ENCODE measurements at places on chromosomes 16 and 17. TPM values are rescaled to one million over a fixed set of nuclear protein-coding genes. Genes with fewer than 3 reads are reported as not detected.

DNA sequence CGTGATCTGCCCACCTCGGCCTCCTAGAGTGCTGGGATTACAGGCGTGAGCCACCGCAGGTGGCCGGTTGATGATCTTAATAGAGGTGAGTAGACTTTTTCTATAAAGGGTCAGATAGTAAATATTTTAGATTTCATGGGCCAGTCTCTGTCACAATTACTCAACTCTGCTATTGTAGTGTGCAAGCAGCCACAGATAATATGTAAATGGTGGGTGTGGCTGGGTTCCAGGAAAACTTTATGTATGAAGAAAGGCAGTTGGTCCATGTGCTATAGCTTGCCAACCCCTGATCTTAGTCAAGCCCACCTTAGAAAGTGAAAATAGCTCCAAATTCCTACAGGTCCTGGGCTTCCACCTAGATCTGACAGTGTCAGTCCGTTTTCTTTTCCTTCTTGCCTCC, 94.9 kb upstream of the PMFBP1 start:
- H3K4me1 ChIP-seq, result no peaks in the 10 kb centered on the region
- H3K27me3 ChIP-seq, result no peaks in the 10 kb centered on the region
- H3K36me3 ChIP-seq, result no peaks in the 10 kb centered on the region
- no peak overlapping the region for H3K4me3 ChIP-seq
- H3K27ac ChIP-seq, result no peak overlapping the region

DNA sequence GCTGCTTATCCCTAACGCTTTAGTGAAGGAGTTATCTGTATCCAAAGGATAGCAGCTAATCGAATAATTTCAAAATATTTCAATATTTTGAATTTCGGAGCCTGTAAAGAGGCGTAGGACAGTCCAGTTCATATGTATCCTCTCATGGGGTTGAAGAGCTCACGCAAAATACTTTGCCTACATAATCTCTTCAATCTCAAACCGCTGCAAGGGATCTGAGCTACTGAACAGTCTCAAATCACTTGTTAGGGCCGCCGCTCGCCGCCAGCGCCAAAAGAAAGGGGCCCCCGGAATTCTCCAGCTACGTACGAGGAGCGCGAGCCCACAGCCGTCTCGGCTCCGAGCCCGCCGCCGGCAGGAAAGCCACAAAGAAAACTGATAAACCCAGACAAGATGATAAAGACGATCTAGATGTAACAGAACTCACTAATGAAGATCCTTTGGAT, 601 bp upstream of the RFWD3 start:
- H3K27ac ChIP-seq, result peak overlapping the region; percentile 38
- peak; percentile 21 for DNase-seq
- H3K27me3 ChIP-seq, result no peaks in the 10 kb centered on the region
- peaks cover 11% of the 10 kb centered on the region for H3K36me3 ChIP-seq
- peak overlapping the region; percentile 75 for H3K4me3 ChIP-seq

DNA sequence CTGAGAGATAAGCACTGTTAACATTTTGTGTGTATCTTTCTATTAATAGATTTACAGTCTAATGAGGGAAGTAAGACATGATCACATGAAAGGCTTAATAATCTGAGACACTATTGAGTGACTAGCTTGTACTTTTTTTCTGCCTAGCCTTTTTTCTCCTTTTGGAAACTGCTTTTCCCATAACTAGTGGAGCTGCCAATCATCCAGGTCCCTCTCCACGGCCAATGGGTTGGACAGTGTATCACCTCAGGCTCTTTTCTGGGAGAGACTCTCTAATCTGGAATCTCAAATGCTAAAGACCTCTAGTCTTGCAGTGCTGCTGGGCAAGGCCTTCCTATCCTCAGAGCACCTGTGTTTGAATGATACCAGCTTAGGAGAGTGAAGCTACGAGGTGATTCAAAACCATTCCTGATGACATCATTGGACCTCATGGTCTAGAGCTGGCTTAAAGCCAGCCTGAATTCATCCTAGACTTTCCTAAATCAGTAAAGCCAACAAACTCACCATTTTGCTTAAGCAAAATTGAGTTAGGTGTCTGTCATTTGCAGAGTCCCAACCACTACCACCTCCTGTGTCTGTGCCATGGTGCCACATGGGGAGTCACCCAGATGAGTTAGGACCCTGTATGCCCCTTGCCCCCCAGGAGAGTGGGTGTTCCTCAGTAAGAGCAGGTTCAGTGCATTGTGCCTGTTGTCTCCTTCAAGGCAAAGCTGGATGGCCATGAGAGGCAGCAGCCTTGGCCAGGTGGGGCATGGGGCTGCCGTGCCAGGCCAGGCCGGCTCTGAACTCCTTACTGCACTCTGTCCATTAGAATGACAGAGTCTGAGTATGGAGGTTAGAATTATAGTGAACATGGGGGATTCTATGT, 62.9 kb downstream of the SPECC1 start:
- no peak overlapping the region for H3K27ac ChIP-seq
- H3K4me3 ChIP-seq, result no peak overlapping the region
- H3K36me3 ChIP-seq, result no peaks in the 10 kb centered on the region
- DNase-seq, result no peak

- DNase-seq, result no peak
- no peak overlapping the region for H3K4me3 ChIP-seq
- no peak overlapping the region for H3K27ac ChIP-seq
- H3K4me1 ChIP-seq, result no peaks in the 10 kb centered on the region
- no peaks in the 10 kb centered on the region for H3K27me3 ChIP-seq
Measured at GRCh38 chr17:44914148-44914547, 1.2 kb downstream of the GFAP start.

DPEP2 gene
- total RNA-seq, result 6.2 TPM

P2RX5 gene
- total RNA-seq, result 9.8 TPM

DNA sequence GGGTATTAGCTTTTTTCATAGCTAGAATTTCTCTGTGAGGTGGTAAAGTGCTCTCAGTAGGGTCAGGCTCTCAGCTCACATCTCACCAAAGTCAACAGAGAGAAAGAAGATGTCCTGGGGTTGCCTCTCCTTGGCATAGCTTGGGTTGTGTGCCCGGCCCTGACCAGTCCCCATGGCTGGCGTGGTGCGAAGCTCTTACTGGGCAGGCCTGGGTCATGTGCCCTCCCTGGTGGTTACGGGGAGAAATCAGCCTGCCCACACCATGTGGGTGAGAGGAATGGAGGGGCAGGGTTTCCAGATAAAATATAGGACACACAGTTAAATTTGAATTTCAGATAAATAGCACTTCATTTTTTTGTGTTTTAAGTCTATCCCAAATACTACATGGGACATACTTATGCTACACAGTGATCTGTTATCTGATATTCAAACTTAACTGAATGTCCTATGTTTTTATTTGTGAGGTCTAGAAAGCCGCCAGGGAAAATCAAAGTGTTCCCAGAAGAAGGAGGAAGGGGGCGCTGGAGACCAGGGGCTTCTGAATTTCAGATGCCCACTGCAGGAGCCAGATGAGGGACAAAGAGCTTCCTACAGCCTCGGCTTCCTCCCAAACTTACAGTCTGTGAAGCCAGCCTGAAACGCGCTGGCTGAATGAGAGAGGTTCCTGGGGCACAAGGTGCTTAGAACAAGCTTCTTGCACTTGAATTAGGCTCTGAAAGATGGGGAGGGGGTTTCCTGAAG, 45.4 kb downstream of the NKD1 start:
- H3K4me3 ChIP-seq, result no peak overlapping the region
- peaks cover 9% of the 10 kb centered on the region for H3K4me1 ChIP-seq
- no peak for DNase-seq
- H3K27me3 ChIP-seq, result no peaks in the 10 kb centered on the region

CDC6 gene
- 110 TPM for total RNA-seq

DNA sequence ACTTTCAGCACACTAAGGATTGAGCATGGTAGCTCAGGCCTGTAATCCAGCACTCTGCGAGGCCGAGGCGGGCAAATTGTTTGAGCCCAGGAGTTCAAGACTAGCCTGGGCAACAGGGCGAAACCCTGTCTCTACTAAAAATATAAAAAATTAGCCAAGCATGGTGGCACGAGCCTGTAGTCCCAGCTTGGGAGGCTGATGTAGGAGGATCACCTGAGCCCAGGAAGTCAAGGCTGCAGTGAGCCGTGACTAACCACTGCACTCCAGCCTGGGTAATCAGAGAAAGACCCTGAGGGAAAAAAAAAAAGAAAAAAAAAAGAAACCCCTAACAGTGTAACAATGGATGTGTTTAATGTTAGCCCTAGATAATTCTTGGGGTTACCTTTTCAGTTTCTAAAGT, 24.0 kb downstream of the PARN start:
- H3K36me3 ChIP-seq, result peaks cover 43% of the 10 kb centered on the region
- no peak overlapping the region for H3K4me3 ChIP-seq
- H3K4me1 ChIP-seq, result no peaks in the 10 kb centered on the region
- no peak for DNase-seq
- no peak overlapping the region for H3K27ac ChIP-seq

GRCh38 chr17:50691550-50692447, 15.9 kb downstream of the ANKRD40 start:
- no peak overlapping the region for H3K27ac ChIP-seq
- H3K27me3 ChIP-seq, result no peaks in the 10 kb centered on the region

DNA sequence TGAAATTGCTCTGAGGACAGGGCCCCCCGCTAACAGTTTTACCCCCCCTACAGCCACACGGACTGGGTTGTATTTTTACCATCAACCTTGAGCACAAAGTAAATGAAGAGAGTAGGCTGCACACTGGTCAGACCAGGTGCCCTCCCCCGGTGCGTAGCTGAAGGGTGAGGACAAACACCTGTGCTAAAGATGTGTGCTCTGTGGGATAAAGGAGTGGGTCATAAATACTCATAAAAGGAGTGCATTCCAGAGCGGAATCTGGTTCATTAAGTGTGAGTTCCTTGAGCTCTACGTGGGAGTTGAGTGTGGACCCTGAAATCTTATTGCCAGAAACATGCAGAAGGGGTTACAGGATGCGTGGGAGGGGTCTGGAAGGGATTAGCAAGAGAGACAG, 217.0 kb downstream of the CCDC182 start:
- H3K27ac ChIP-seq, result no peak overlapping the region
- H3K27me3 ChIP-seq, result no peaks in the 10 kb centered on the region
- DNase-seq, result no peak
- H3K4me3 ChIP-seq, result no peak overlapping the region
- H3K36me3 ChIP-seq, result no peaks in the 10 kb centered on the region
- H3K4me1 ChIP-seq, result peaks cover 10% of the 10 kb centered on the region

GRCh38 chr17:80845863-80846671, 145.6 kb upstream of the CHMP6 start:
- H3K4me1 ChIP-seq, result peaks cover 35% of the 10 kb centered on the region
- no peaks in the 10 kb centered on the region for H3K27me3 ChIP-seq
- no peak for DNase-seq
- H3K36me3 ChIP-seq, result peaks cover 4% of the 10 kb centered on the region

IGFBP4 gene
- total RNA-seq, result 3.0 TPM

SLC35B1 gene
- total RNA-seq, result 82.8 TPM

GUCY2D gene
- total RNA-seq, result not detected

- DNase-seq, result no peak
- no peaks in the 10 kb centered on the region for H3K36me3 ChIP-seq
- H3K27me3 ChIP-seq, result no peaks in the 10 kb centered on the region
- no peak overlapping the region for H3K4me3 ChIP-seq
- no peaks in the 10 kb centered on the region for H3K4me1 ChIP-seq
Measured at GRCh38 chr17:54933921-54934320, 33.3 kb downstream of the TOM1L1 start.

SMIM36 gene
- total RNA-seq, result not detected

ZSCAN10 gene
- total RNA-seq, result 0.15 TPM

- H3K27ac ChIP-seq, result no peak overlapping the region
- H3K36me3 ChIP-seq, result no peaks in the 10 kb centered on the region
- H3K4me3 ChIP-seq, result no peak overlapping the region
Measured at GRCh38 chr17:78232859-78233173, 1.4 kb downstream of the TMEM235 start.

PABPN1L gene
- total RNA-seq, result not detected

GRCh38 chr16:15053904-15054303, 2.0 kb downstream of the NTAN1 start:
- H3K36me3 ChIP-seq, result no peaks in the 10 kb centered on the region
- no peaks in the 10 kb centered on the region for H3K27me3 ChIP-seq
- no peak for DNase-seq
- H3K4me1 ChIP-seq, result peaks cover 8% of the 10 kb centered on the region
- no peak overlapping the region for H3K4me3 ChIP-seq

- DNase-seq, result no peak
- H3K4me3 ChIP-seq, result no peak overlapping the region
- peaks cover 19% of the 10 kb centered on the region for H3K4me1 ChIP-seq
- H3K27me3 ChIP-seq, result no peaks in the 10 kb centered on the region
- H3K27ac ChIP-seq, result no peak overlapping the region
Measured at GRCh38 chr17:7258731-7259554, 3.3 kb downstream of the CLDN7 start.

- no peaks in the 10 kb centered on the region for H3K36me3 ChIP-seq
- no peaks in the 10 kb centered on the region for H3K27me3 ChIP-seq
- no peaks in the 10 kb centered on the region for H3K4me1 ChIP-seq
- no peak overlapping the region for H3K4me3 ChIP-seq
Measured at GRCh38 chr17:9309216-9309615, 266.4 kb downstream of the STX8 start.

HSPB9 gene
- 0.15 TPM for total RNA-seq

DNA sequence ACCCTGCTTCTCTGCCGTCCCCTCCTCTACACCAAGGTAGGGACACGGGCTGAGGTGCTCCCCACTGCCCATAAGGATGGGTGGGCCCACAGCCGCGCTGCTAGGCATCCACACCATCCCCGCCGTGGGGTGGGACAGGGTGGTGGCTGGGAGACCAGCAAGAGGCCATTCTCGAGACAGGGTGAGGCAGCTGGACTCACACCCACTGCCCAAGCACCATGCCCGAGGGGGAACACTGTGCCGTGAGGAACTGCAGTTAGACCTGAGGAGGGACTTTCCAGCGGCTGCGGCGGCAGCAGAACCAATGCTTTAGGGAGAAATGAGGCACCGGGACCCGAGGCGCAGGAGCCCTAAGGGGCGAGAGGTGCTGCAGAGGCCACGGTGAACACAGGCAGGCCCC, 13.3 kb downstream of the PKD1 start:
- no peak for DNase-seq
- no peaks in the 10 kb centered on the region for H3K27me3 ChIP-seq
- H3K27ac ChIP-seq, result no peak overlapping the region
- H3K4me3 ChIP-seq, result no peak overlapping the region

ERN2 gene
- not detected for total RNA-seq

DNA sequence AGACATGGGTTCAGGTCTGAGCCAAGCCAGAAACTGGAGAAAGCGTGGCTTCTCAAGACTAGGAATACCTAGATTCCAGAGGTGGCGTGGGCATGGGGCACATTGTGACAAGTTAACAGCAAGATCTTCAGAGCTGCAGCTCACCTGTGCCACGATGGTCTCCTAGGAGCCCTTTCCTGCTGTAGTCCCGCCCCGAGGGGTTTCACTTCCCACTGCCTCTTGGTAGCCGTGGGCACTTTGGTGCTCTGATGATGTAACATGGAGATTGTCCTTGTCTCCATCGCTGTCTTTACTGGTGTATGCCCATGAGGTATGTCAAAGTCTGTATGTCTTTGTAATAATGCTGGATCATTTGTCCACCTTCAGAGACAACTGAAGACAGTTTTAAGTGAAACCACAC, 89.7 kb downstream of the WWOX start:
- no peak overlapping the region for H3K27ac ChIP-seq
- H3K4me1 ChIP-seq, result no peaks in the 10 kb centered on the region
- no peaks in the 10 kb centered on the region for H3K27me3 ChIP-seq
- H3K36me3 ChIP-seq, result no peaks in the 10 kb centered on the region

ALOX12B gene
- 1.3 TPM for total RNA-seq

Measured in CD8-positive, alpha-beta memory T cell (primary cell).